ENCODE measurements at places on chromosomes 1 and 21.
A peak's percentile ranks its signal among the peaks of the same experiment; 100 is the strongest.

- peak; percentile 92 for DNase-seq
Measured at GRCh38 chr1:199173356-199173755, 534.5 kb downstream of the PTPRC start.

- no peak for DNase-seq
Measured at GRCh38 chr1:100431954-100432353, 79.6 kb downstream of the CDC14A start.

- DNase-seq: no peak
Measured at GRCh38 chr1:208156741-208157140, 87.4 kb downstream of the PLXNA2 start.

- DNase-seq: no peak
Measured at GRCh38 chr1:88036345-88037014, 647.6 kb upstream of the PKN2 start.

- DNase-seq: no peak
Measured at GRCh38 chr1:29849991-29850757, 613.9 kb downstream of the PTPRU start.

DNA sequence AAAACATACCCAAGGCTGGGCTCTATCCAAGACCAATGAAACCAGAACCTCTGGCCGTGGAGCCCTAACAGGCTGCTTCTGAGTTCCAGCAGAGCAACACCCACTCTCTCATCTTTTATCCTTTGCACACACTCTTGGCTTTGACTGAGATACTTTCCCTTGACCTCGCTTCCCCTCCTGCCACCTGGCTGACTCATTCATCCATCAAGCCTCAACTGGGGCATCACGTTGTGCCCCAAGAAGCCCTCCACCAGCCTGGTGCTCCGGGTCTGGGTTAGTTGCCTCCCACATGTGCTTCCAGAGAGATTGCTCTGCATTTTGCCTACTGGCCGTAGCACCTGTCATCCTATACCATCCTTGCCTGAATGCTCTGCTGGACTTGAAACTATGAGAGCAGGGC, 34.5 kb upstream of the SERBP1 start:
- DNase-seq: no peak

- peak; percentile 98 for DNase-seq
Measured at GRCh38 chr1:40232444-40232843, 15.3 kb upstream of the TMCO2 start.

DNA sequence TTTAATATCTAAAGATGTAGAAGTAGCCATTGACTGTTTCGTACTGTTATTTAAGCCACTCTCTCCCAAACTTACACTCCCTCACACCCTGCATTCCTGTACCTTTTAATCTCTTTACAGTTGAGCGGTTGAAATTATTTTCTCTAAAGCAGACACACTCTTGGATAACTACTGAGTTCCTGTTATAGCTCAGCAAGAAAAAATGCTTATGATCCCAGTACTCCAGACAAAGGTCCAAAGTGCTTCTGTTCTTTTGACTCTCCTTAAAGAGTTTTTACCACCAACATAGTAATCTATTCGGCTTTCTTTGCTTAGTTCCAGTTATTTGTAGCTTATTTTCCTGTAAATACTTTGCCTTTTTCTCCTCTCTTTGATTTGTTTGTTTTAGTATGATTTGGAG, 100.1 kb downstream of the ATF6 start:
- no peak for DNase-seq

- DNase-seq: no peak
Measured at GRCh38 chr1:236287757-236288619, 6.2 kb upstream of the ERO1B start.

DNA sequence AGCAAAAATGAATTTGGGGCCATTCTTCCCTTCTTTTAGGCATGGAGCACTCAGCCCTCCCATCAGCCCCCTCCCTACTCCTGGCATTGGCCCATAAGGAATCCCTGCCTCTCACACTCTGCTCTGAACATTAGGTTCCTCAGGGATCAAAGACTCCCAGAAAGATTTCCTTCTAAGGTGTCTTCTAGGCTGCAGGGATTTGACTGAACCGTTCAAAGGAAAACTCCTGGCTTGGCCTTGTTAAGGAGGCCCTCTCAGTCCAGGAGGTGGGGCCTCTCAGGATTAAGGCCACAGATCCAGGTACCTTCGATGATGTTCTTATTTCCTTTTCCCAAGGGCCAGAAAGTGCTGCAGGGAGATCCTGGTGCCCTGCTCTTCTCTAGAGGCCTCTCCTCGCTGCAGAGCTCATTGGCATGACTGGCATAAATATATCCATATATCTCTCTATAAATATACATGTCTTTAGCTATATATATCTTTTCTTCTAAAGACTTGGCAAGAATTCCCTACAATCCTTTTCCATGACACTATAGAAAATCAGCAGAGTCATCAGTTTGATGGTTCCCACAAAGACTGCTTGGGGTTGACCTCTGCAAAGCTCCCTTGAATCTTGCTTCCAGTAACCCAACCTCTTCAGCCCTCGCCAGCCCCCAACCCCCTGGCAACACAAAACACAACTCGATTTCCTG, 59.1 kb downstream of the PLXNA2 start:
- no peak for DNase-seq

DNA sequence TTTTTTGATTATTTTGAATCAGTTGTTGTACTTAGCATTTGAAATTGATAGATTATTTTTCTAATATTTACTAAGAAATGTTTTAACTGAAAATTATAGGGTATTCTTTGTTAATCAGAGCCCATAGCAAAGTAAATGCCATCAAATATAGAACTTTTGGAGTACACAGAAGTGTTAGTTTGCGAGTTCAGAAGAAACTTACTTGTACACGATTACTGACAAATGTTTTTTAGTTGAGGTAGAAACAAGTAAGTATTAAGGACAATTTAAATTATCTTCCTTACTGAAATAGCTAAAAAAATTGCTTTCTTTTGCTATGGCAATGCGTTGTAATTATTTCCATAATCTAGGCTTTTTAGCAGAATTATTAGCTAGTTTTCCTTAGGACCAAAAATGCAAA, 692.2 kb downstream of the USP25 start:
- DNase-seq: no peak

GRCh38 chr1:5745800-5746610, 246.2 kb downstream of the NPHP4 start:
- peak; percentile 75 for DNase-seq

DNA sequence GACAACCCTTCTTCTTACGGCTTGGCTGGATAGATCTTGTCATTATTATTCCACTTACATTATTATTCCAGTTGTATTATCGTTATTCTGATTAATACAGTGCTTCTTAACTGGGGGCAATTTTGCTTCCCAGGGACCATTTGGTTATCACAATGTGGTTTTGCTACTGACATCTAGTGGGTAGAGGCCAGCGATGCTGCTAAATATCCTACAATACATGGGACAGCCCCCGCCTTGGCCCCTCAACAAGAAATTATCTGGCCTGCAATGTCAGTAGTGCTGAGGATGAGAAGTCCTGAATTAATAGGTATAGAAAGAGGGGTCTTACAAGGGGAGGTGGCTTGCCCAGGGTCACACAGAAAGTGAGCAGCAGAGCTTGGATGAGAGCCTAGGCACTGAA, 105.6 kb downstream of the PTPRU start:
- no peak for DNase-seq

GRCh38 chr1:46485564-46486431, 3.8 kb upstream of the DMBX1 start:
- DNase-seq: no peak

DNA sequence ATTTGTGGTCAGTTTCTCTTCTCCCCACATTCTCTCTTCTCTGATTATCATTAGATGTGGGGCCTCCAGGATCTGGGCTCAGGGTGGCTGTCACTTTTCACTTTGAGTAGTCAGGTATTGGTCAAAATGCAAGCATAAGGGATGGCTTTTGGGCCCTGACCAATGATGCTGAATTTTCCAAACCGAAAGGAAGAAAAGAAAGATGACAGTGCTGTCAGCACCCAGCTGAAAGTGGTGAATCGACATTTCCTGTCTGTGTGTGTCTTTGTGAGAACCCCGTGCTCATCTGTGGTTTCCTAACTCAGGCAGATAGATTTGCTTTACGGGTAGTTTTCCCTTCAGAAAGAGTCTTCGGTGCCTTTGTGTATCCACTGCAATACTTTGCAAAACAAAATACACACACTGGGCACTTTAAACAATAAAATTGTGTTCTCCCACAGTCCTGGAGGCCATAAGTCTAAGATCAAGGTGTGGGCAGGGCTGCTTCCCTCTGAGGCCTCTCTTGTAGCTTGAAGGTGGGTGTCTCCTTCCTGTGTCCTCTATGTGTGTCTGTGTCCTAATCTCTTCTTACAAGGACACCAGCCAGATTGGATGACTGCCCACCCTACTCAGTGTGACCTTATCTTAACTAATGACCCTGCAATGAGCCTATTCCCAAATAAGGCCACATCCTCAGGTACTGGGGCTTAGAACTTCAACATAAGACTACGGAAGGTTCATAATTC, 274.8 kb upstream of the AJAP1 start:
- DNase-seq: peak; percentile 7

DNA sequence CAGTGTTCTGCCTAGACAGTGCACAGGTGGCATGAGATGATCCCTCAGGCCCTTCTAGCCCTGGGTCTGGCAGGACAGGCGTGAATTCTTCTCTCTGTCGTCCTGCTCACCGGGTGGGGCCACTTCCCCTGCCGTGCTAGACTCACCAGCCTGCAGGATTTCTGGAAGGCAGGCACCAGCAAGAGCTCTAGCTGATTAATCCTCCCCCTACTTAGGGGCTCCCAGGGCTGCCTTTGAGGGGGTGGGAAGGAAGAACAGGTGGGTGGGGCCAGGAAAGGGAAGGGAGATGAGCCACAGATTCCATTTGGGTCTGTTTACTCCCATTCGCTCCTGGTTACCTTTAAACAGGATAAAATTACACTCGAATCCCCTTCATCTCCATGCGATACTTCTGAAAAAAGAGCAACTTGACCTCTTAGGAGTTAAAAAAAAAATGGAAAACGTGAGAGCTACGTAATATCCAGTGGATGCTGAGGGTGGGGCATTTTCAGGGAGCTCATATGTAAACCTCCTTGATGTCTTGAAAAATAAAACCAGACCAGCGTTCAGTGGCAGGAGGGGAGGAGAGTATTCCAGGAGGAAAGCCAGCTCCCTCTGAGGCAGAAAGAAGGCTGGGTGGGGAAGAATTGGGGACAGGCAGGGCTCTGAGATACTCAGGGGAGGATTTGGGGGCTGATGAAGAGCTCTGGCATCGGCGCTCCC, 665.5 kb downstream of the PTPRU start:
- DNase-seq: no peak

DNA sequence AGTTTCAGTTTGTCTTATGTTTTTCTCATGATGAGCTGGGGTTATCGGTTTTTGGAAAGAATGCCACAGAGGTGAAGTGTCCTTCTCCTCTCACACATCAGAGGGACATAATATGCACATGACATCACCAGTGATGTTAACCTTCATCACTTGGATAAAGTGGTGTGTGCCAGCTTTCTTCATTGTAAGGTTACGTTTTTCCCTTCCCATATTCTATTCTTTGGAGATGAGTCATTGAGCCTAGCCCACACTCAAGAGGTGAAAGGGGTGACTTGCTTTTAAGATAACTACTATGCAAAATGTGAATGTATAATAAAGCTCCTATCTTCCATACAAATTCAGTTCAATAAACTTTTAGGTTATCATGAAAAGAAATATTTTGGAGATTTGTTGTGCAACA, 36.7 kb upstream of the MAGI3 start:
- DNase-seq: no peak

DNA sequence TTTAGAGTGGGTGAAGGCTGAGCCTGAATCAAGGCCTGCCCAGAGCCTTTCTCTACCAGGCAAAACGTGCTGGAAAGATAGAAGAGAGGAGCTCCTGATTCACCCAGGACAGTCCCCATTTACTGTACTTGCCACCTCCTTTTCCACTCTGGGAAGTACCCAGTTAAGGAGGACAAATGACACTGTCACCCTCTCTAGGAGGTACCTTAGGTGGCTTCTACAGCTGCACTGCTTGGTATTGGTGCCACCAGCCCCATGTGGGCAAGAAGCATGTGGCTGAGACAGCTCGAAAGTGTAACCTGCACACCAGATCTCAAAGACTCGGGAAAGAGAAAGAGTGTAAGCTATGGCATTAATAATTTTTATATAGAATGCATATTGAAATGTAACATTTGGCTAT, 42.3 kb downstream of the RUNX1 start:
- DNase-seq: no peak

- no peak for DNase-seq
Measured at GRCh38 chr1:15714406-15715136, 21.5 kb upstream of the SLC25A34 start.

- no peak for DNase-seq
Measured at GRCh38 chr1:115302390-115302961, 35.6 kb downstream of the NGF start.

- no peak for DNase-seq
Measured at GRCh38 chr1:225388372-225388771, 39.5 kb downstream of the LBR start.

DNA sequence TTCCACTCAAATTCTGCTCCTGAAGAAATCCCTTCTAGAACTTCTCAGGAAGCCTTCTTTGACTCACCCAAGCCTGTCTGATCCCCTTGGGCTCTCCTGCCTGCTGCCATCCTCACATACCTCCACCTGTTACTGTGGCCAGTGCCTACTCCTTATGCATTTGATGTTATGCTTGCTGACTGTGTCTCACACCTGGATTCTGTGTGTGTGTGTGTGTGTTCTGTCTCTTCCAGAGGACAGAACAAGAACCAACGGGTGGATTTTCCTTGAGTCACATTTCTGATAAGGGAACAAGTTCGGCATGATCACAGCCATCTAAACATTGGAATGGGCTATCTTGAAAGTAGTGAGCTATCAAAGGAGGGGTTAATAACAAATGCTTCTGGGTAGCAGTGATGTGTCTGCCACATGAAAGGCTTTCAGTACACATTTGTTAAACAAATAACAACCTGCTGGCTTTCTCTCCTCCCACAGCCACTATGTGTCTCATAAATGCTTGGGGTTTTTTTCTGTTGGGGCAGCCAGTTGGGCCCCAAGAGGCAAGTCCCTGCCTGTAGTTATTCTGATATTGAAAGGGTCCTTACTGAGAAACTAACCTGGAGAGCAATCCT, 8.9 kb upstream of the GPR37L1 start:
- DNase-seq: peak; percentile 50

DNA sequence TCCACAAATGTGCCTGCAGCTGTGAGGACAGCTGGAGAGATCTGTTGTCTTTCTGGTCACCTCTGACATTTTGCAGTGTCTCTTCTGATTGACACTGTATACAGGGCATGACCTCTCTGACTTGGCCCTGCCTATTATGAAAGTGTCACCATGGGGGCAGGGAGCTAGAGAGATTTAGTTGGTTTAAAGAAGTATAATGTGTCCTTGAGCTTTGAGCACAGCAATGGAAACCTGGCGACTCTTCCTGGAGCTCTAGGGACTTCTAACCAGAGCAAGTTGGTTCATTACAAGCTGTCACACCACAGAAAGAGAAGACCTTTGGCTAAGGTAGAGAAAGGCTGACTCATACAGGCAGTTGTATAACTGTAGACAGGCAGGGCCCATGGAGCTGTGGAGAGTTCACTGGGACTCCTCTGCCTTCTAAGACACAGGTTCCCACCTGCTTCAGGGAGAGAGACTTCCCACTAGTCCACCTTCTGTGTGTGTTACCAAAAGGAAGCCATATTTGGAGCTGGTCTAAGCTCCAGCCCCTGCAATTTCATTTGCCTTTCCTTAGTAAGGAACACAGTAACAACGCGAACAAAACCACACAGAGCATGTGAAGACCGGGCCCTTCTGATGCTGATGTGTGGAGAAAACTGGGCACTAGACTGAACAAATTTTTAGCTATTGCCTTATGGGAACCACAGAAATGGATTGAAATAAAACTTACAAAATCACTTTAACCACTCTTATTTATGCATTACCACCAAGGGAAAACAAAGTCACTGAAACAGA, 90.5 kb upstream of the ADAR start:
- DNase-seq: peak; percentile 26

Data from GM12865 (cell line).